ENCODE measurements at places on chromosomes 1 and 21.
A peak's percentile ranks its signal among the peaks of the same experiment; 100 is the strongest.

- no peak for DNase-seq
Observed at GRCh38 chr1:81156887-81157286, 643.8 kb upstream of the ADGRL2 start.

DNA sequence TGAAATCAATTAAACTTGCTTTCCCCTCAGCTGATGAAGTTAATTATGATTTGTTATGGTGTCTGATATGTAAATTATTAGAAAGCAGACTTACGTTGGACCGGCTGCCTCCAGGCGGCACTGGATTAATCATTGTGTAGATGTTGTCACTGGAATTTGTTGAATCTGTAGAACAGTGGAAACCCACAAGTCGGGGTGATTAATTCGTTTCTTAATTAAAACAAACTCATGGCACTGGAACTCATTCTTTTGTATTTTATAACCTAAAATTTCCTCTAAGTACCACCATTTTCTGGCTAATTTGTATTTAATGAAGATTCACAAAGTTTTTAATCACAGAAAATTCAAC, 39.0 kb downstream of the MRPL37 start:
- no peak for DNase-seq

- DNase-seq = no peak
Observed at GRCh38 chr1:11598461-11598860, 55.8 kb downstream of the FBXO2 start.

- DNase-seq = no peak
Observed at GRCh38 chr1:81231729-81232038, 569.0 kb upstream of the ADGRL2 start.

GRCh38 chr1:81118550-81118949, 682.2 kb upstream of the ADGRL2 start:
- no peak for DNase-seq

DNA sequence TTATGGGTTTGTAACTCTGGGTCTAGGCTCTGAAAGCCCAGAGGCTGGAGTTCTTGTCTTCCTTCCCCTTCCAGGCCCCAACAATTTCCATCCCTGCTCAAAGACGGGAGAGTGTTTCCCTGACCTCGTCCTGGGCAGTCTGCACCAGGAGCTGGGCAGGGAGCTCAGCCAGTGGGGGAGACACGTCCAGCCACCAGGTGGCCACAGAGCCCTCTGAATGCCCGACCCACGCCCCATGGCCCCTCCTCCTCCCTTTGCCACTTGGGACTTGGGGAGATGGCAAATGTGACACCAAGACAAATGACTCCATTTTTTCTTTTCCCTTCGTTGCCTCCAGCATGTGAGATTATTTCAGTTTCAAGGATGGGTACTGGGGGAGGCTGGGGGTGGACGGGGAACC, 159.9 kb upstream of the AJAP1 start:
- no peak for DNase-seq

DNA sequence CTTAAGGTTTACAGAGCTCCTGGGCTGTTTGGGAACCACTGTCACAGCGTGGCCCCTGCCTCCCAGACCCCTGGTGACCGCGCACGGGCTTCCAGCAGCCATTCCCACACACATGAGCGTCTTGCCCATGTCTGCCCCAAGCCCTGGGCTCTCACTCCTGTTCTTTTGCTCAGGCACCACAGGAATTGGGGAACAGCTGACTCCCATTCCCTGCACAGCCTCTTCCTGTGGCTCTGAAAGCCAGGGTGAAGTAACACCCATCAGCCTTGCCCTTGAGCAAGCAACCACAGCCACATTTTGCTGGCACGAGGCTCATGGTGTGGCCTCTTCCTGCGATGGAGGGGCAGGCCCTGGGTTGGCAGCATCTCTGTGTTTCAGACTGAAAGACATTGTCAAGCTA, 14.3 kb upstream of the GPR157 start:
- DNase-seq = no peak

- no peak for DNase-seq
Observed at GRCh38 chr1:109718495-109718894, 6.4 kb downstream of the GSTM5 start.

GRCh38 chr1:85420199-85420598, 44.8 kb downstream of the DDAH1 start:
- DNase-seq = no peak

DNA sequence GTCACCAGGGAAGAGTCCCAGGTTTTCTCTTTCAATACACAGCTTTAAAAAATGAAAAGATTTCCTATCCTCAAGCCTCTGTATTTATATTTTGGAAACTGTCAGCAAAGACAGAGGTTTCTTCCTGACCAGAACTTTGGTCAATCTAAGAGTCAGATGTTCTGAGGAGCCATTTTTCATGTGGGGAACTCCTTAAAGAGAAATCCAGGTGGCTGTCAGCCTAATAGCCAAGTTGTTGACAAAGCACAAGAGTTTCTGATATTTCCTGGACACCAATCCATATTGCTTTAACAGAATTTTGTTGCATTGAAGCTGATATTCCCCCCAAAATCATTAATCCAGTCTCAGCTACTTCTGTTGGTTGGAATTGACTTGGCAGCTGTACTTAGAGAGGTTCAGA, 318.6 kb upstream of the NFIA start:
- no peak for DNase-seq

DNA sequence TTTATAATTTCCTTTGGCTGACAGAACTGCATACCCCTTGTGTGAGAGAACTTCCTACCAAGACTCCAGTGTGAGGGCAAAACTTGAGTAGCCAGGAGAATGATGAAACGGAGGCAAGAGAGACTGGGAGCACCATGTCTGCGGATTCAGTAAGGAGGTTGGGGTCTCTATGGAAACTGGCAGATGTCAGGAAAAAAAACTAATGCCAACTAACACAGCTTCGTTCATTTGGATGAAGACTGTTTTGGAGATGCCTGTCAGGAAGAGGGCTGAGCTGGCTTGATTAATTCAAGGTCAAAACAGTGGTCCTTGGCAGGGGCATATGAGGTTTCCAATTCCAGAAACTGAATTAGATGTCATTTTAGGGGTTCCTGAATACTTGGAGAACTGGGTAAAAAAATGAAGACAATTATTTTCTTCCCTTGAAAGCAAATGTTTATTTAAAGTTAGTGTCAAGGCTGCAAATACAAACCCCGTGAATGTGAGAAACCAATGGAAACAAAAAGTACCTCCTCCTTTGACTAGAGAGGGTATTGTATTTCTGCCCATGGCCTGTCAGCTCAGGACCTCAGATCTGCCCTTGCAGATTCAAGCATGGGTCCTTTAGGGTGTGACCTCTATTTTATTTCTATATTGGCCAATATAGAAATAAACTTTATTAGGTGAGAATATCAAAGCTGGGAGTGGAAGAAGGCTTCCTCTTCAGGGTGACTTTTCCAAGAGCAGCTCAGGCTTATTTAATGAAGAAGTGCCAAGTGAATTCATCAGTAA, 110.5 kb downstream of the MAST2 start:
- DNase-seq = no peak

DNA sequence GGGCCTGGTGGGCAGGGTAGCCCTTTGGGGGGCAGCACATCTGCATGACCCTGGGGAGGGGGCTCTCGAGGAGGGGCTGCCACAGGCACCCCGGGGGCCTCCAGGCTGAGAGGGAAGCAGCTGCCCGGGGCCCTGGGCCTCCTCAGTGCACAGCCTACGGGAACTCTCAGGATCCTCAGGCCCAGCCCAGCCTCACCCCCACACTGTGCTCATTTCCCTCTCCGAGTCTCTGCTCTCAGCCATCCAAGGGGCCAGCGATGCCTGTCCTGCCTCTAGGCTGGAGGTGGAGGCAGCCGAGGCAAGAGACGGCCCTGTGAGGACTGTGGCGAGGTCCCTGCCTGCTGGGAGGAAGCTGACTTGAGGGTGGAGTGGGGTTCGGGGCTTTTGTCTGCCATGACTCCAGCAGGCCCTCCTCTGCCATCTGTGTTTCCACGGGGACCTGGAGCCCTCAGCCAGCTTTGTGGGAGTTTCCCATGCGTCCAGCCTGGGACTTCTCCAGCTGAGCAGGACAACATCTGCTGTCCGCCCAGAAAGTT, 7.2 kb upstream of the PLEKHG5 start:
- DNase-seq = no peak

- DNase-seq = no peak
Observed at GRCh38 chr1:226810681-226811080, 59.7 kb upstream of the PSEN2 start.

- peak; percentile 63 for DNase-seq
Observed at GRCh38 chr1:171188388-171189266, 3.5 kb downstream of the FMO2 start.

DNA sequence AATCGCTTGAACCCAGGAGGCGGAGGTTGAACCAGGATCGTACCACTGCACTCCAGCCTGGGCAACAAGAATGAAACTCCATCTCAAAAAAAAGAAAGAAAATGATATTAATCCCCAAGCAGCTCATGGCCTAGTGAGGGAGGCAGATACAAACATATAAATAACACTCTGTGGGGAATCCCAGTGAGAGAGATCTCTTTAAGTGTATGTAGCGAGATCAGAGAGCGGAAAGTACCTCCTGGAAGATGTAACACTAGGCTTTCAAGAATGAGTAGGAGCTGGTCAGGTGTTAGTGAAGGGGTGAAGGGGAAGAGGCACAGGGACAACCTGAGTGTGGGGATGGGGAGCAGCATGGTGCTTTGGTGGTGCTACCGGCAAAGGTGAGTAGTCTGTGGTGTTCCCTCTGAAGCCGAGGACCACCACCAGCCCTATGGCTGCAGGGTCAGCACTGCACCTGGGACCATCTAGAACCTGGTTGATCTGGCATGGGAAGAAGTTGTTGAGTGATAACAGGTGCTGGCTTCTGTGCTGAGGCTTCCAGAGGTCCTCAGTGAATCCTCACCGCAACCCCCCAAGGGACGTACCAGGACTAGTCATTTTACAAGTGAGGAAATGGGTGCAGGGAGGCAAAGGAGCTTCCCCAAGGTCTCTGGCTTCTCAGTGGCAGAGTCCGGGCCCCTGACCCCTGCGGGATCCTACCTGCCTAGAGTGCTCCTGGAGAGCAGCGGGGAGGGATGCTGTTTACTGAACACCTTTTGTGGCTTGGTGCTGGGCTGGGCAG, 367.6 kb upstream of the VAMP3 start:
- DNase-seq = no peak

GRCh38 chr1:39569034-39569433, 7.6 kb downstream of the PABPC4 start:
- no peak for DNase-seq

- no peak for DNase-seq
Observed at GRCh38 chr1:186717286-186717685, 37.1 kb upstream of the PTGS2 start.

DNA sequence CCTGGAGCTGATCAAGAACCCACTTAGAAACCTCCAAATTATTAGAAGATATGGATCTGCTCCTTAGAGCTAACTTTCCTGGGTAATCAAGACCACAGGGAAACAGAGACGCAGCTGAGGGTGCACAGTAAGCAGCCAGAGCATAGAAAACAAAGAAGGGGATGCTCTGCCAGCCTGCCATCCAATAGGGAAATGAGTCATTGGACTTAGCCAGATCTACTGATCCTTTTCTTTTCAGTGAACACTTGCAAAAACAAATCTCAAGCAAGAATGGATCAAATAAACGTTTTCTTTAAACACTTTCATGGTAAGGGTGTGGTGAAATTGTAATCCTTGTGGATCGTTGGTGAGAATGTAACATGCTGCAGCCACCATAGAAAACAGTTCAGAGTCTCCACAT, 474.0 kb downstream of the LTN1 start:
- no peak for DNase-seq

DNA sequence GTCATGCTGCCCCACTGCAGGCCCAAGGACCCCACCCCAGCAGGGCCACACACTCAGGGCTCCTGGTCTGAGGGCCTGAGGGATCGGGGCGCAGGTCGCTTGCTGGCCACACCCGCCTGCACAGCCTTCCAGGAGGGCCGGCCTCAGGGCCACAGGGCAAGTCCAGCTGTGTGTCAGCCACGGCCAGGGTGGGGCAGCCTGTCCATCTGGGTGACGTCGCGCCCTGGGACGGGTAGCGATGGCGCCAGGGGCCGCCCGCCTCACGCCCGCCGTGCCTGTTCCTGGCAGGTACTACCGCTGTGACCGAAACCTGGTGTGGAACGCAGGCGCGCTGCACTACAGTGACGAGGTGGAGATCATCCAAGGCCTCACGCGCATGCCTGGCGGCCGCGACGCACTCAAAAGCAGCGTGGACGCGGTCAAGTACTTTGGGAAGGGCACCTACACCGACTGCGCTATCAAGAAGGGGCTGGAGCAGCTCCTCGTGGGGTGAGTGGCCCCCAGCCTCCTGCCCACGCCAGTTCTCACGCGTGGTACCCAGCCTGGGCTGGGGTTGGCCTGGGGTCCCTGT, 2.5 kb downstream of the COL6A1 start:
- DNase-seq = no peak

DNA sequence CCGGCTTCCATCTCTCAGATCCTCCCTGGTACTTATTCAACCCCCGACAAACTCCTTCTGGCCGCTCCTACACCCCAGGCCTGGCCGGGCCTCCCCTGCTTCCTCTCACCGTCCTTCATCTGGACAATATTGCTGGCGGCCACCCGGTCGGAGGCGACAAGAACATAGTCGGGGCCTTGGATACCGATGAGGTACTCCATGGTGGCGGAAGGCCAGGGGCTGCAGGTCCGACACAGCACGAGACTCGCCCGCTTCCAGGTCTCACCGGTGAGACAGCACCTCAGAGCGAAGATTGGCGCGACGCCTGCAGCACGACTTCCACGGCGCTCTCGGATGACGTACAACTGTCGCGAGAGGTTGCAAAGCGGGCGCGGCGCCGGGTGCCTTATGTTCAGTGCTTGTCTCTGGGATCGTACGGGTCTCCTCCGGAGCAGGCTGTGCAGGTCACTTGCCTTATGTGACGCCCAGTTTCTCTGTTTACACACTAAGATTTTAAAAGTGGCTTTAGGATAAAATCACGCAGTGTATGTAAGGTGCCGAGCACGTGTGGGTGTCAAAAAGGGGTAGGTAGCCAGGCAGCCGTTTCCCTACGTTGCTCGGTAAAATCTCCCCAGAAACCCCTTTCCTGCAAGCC, at the start of gene PSMB2:
Gene PSMB2, minus strand, starts transcription at position 294 of the 634 bp plus-strand sequence. Its CDS starts 94 bp downstream, at position 200.
- DNase-seq = peak; percentile 99

- no peak for DNase-seq
Observed at GRCh38 chr1:148309940-148310500, 157.9 kb upstream of the NBPF11 start.

DNA sequence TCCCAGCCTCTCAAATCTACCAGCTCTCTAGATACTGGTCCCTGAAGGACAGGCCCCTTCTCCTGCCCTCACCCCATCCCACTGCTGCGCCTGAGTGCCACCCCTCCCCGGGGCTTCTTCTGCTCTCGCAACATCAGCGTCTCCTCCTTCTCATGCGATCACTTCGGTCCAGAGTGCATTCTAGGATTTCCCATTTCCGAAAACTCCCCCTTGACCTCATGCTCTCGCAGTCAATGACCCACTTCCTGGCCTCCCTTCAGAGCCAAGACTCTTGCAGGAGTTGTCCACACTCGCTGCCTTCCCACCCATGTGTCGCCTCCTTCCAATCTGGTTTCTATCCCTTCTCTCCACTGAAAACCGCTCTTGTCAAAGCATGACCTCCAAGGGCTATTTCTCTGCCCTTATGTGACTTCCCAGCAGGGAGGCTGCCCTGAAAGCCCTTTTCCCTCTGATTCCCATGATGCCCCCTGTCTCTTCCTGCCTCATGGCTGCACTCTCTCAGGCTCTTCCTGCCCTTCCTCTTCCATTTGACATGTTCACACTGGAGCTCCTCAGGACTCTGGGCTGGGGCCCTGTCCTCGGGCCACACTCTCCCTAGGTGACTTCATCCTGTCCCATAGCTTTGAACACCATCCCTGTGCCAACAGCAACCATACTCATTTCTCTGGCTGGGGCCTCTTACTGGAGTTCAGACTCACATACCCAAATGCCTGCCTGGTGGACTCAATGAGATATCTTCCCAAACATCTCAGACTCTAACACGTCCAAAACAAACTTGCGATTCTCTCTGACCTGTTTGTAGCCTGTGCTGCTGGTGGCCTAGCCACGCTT, 46.0 kb downstream of the LDLRAD2 start:
- DNase-seq = no peak

All from NT2/D1 (cell line).